ENCODE measurements at places on chromosomes 7 and 10. TPM values are rescaled to one million over a fixed set of nuclear protein-coding genes. Genes with fewer than 3 reads are reported as not detected.

DNA sequence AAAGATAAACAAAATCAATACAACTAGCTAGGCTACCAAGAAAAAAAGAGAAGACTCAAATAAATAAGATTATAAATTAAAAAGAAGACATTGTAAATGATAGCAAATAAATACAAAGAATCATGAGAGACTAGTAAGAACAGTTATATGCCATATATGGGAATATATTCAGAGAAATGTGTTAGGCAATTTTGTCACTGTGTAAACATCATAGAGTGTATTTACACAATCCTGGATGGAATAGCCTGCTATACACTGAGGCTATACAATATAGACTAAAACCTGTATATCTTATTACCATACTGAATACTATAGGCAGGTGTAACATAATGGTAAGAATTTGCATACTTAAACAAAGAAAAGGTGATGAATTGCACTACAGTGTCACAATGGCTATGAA, 717.4 kb downstream of the PARD3 start:
- H3K4me1 ChIP-seq: no peaks in the 10 kb centered on the region
- no peaks in the 10 kb centered on the region for H3K36me3 ChIP-seq
- no peak overlapping the region for H3K27ac ChIP-seq
- no peaks in the 10 kb centered on the region for H3K27me3 ChIP-seq
- H3K4me3 ChIP-seq: no peak overlapping the region
- no peak for DNase-seq

DNA sequence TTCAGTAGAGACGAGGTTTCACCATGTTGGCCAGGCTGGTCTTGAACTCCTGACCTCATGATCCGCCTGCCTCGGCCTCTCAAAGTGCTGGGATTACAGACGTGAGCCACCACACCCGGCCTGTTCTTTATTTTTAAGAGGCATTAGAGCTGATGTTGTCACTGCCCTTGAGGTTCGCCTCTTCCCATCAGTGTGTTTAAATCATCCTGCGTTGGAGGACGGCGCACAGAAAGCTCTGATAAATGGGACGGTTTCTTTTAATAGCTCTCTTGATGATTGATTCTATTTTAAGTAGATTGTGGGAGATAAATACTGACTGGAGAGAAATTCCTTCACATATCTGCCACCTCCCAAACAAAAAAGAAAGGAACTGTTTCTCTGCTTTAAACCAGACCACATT, 29.0 kb downstream of the UPP1 start:
- no peak overlapping the region for H3K27ac ChIP-seq
- no peak for DNase-seq
- H3K4me3 ChIP-seq: no peak overlapping the region
- no peaks in the 10 kb centered on the region for H3K4me1 ChIP-seq
- no peaks in the 10 kb centered on the region for H3K36me3 ChIP-seq
- H3K27me3 ChIP-seq: no peaks in the 10 kb centered on the region

GRCh38 chr7:11726001-11726793, 105.8 kb downstream of the THSD7A start:
- no peak overlapping the region for H3K4me3 ChIP-seq
- H3K27ac ChIP-seq: no peak overlapping the region
- DNase-seq: no peak
- H3K36me3 ChIP-seq: no peaks in the 10 kb centered on the region
- no peaks in the 10 kb centered on the region for H3K27me3 ChIP-seq

GRCh38 chr10:84706875-84707274, 378.5 kb downstream of the CCSER2 start:
- H3K27ac ChIP-seq: no peak overlapping the region
- H3K36me3 ChIP-seq: no peaks in the 10 kb centered on the region
- no peaks in the 10 kb centered on the region for H3K4me1 ChIP-seq
- DNase-seq: no peak
- peaks cover 1% of the 10 kb centered on the region for H3K27me3 ChIP-seq

DNA sequence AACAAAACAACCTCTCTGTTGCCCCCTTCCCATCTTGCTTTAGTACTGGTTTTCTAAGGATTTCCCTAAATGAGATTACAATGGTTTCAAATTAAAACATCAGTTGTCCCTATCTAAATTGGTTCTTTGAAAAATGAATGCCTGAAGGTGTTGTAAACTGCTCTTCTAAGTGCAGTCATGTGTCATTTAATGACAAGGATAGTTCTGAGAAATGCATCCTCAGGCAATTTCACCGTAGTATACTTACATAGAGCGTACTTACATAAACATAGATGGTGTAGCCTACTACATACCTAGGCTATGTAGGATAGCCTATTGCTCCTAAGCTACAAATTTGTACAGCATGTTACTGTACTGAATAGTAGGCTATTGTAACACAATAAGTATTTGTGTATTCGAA, 278.1 kb downstream of the MAGI2 start:
- H3K4me3 ChIP-seq: no peak overlapping the region
- H3K4me1 ChIP-seq: no peaks in the 10 kb centered on the region
- H3K27ac ChIP-seq: no peak overlapping the region
- no peaks in the 10 kb centered on the region for H3K36me3 ChIP-seq
- DNase-seq: no peak
- H3K27me3 ChIP-seq: no peaks in the 10 kb centered on the region

GRCh38 chr10:21399392-21400035, 126.0 kb downstream of the SKIDA1 start:
- no peaks in the 10 kb centered on the region for H3K36me3 ChIP-seq
- no peak for DNase-seq
- no peaks in the 10 kb centered on the region for H3K4me1 ChIP-seq
- no peak overlapping the region for H3K27ac ChIP-seq

DNA sequence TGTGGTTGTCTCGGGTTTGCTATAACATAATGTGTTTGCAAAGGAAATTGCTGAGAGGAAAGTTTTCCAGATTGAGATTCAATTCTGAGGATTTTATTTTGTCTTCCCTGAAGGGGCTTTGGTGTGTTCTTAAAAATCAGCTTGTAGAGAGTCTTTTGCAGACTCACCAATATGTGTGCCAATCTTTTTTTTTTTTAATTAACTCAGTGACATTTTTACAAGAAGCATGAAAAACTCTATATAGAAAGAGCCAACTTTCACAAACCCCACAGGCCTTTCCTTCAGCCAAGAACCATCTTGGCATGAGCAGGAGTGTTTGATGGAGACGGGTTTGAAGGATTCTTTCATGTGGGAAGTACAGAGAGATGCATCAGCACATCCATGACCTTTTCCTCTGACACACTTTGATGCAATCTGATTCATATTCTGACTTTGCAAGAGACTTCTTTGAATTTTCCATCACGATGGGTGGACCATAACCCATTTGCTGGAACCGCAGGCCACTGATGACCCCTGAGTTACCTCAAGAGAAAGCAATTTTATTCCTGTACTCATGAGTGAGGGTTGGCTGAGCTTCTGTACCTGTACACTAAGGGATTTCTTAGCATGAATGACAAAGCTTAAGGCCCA, 892.6 kb downstream of the XPNPEP1 start:
- H3K4me1 ChIP-seq: no peaks in the 10 kb centered on the region
- H3K27ac ChIP-seq: no peak overlapping the region
- no peaks in the 10 kb centered on the region for H3K36me3 ChIP-seq
- H3K27me3 ChIP-seq: no peaks in the 10 kb centered on the region
- no peak for DNase-seq

DNA sequence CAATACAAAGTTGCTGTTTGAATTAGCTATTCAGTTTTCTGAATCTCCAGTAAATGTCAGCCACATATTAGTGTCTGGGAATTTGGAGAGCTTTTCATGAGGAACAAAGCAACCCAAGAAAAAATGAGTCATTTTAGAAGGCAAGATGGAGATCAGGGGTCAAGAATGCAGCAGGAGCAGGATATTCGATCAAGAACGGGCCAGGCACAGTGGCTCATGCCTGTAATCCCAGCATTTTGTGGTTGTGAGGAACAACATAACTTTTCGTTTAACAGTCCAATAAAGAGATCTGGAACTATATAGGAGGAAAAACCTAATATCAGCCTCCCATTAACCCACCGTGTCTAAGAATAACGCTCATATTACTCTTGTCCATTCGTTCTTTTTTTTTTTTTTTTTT, 600.5 kb downstream of the MAGI2 start:
- no peaks in the 10 kb centered on the region for H3K36me3 ChIP-seq
- no peak for DNase-seq
- H3K4me1 ChIP-seq: no peaks in the 10 kb centered on the region
- H3K27me3 ChIP-seq: no peaks in the 10 kb centered on the region
- no peak overlapping the region for H3K4me3 ChIP-seq
- no peak overlapping the region for H3K27ac ChIP-seq

DNA sequence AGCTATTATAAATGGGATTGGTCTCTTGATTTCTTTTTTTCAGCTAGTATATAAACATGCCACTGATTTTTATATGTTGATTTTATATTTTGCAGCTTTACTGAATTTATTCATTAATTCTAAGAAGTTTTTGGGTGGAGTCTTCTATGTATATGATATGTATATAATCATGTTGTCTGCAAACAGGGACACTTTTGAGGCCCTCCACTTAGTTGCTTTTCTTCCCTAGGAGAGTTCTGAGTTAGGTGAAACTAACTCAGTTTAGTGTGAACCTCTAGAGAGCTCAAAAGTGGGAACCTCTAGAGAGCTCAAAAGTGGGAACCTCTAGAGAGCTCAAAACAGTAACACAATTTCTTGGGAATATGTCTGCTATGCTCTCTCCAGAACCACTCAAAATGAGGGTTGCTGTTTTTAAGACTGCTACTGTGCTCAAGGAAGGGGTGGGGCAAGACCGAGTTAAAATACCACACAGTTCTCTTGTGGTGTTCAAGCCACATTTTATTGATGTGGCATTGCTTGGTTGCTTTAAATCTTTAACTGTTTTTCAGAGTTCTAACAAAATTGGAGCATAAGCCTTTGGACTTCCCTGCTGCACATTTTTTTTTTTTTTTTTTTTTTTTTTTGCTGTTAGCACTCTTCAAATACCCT, 13.2 kb downstream of the CCDC7 start:
- peaks cover 26% of the 10 kb centered on the region for H3K36me3 ChIP-seq
- no peaks in the 10 kb centered on the region for H3K27me3 ChIP-seq
- peak; percentile 22 for DNase-seq
- no peak overlapping the region for H3K4me3 ChIP-seq

DNA sequence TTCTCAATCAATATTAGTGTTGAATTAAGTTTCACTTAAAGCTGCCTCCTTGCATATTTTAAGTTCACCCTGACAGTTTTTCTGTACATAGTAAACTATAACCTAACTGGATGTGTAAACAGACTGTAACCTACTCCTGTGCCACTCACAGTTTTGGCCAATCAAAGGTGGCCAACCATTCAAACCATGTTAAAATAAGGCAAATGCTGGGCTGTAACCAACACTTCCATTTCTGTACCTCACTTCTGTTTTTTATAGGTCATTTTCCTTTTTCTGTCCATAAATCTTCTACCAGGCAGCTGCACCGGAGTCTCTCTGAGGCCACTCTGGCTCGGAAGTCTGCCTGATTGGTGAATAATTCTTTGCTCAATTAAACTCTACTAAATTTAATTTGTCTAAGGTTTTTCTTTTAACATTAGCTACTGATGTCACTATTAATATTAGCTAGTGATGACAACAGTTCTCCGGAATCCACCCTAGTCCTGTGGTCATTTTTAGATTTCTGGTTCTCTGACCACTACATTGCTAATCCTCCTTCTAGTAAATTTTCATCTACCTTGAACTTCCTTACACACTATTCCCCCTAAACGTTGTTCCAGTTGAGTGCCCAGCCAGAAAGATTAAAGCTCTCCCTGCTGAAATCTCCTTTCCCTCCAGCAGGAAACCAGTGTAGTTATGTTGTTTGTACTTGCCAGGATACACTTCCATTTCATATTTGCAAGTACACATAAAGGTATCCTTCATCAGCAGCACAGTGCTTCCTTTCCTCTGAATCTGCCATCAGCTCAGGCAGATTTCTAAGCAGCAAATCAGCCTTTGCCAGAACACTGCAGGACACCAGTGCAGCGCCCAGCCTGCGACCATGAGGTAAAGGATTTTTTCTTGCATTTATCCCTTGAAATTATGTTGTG, 18.6 kb upstream of the IFIT2 start:
- H3K27me3 ChIP-seq: peaks cover 1% of the 10 kb centered on the region
- H3K4me1 ChIP-seq: no peaks in the 10 kb centered on the region
- no peak for DNase-seq

DNA sequence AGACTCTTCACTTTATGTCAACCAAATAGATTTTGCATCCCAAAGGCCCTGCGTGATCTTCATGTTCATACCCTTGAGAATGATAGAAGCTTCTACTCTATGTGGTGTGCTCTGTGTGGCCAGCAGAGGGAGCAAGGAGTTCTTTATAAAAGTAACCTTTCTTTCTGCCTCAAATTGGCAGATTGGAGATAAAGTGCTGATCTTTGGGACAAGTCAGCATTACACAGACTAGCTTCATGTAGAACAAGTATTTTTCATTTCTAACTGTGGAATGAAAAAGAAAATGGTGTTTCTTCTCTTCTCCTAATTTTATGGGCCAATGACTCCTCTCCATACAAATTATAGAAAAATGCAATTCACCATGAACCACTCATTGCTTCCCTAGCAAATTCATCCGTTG, 1214.1 kb downstream of the SORCS1 start:
- H3K4me1 ChIP-seq: no peaks in the 10 kb centered on the region
- no peak overlapping the region for H3K27ac ChIP-seq
- H3K4me3 ChIP-seq: no peak overlapping the region
- H3K36me3 ChIP-seq: no peaks in the 10 kb centered on the region

DNA sequence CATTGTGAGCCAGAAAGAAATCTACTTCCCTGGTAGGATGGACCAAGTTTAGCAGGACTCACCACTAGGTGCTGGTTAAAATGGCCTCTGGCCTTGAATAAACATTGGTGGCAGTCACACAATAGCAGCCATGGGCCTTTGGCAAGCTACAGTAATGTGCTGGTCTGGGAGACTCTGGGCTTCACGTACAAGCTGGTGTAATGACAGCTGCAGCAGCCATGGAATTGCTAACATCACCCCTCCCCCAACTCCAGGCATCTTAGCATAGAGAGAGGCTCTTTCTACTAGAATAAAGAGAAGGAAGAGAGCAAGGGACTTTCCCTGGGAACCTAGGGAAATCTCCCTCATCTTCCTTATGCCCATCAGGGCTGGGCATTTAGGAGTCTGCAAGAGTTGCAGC, 205.1 kb upstream of the SEMA3A start:
- H3K36me3 ChIP-seq: no peaks in the 10 kb centered on the region
- H3K4me1 ChIP-seq: no peaks in the 10 kb centered on the region
- H3K27ac ChIP-seq: no peak overlapping the region
- no peak for DNase-seq
- no peak overlapping the region for H3K4me3 ChIP-seq
- H3K27me3 ChIP-seq: no peaks in the 10 kb centered on the region

DNA sequence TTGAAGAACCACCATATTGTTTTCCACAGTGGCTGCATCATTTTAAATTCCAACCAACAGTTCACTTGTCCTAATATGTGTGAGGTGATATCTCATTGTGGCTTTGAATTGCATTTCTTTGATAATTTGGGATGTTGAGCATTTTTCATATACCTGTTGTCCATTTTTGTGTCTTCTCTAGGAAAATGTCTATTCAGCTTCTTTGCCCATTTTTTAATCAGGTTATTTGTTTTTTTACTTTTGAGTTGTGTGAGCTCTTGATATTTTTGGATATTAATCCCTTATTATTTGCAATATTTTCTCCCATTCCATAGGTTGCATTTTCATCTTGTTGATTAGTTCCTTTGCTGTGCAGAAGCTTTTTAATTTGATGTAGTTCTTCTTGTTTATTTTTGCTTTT, 95.1 kb upstream of the CCDC71L start:
- H3K27ac ChIP-seq: no peak overlapping the region
- peaks cover 2% of the 10 kb centered on the region for H3K4me1 ChIP-seq
- no peak overlapping the region for H3K4me3 ChIP-seq

The ZRANB1 gene
- total RNA-seq: 10.8 TPM

The SRRM3 gene
- not detected for total RNA-seq

The BAIAP2L1 gene
- total RNA-seq: 3.2 TPM

The GRID2IP gene
- 0.21 TPM for total RNA-seq

The FAM25G gene
- not detected for total RNA-seq

The HSPA12A gene
- total RNA-seq: 0.40 TPM

The ATRNL1 gene
- total RNA-seq: 0.12 TPM

The AKR1D1 gene
- total RNA-seq: not detected

The SYCE1 gene
- 0.14 TPM for total RNA-seq

The PRPS1L1 gene
- total RNA-seq: not detected

The AGMO gene
- total RNA-seq: not detected

The ZC3HAV1 gene
- 99.3 TPM for total RNA-seq

Measured in activated CD4-positive, alpha-beta memory T cell treated with anti-CD3 and anti-CD28 coated beads for 36 hours (primary cell).